CD4-positive, CD25-positive, alpha-beta regulatory T cell (primary cell): ENCODE measurements at places on chromosomes 6 and 20. TPM values are rescaled to one million over a fixed set of nuclear protein-coding genes. Genes with fewer than 3 reads are reported as not detected.
A peak's percentile ranks its signal among the peaks of the same experiment; 100 is the strongest.

DNA sequence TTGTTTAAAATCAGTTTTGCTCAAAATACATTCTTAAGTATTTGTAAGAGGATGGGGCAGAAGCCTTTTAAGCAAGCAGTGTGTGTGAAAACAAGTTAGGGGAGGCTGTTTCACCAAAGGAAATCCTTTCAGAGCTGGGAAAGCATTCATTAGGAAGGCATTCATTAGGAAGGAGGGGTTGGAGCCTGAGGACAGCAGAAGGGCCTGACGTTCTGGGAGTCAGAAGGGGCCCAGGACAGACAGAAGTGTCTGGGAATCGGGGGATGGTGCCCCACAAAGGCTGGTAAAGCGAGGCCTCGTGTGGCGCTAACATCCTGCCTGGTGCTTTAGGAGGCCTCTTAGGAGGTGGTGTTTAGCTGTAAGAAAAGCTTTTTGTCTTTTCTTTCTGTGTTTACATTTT, 80.6 kb upstream of the NXT1 start:
- no peak overlapping the region for H3K4me3 ChIP-seq
- no peak overlapping the region for H3K27ac ChIP-seq
- no peaks in the 10 kb centered on the region for H3K36me3 ChIP-seq
- H3K27me3 ChIP-seq: no peaks in the 10 kb centered on the region
- no peaks in the 10 kb centered on the region for H3K4me1 ChIP-seq
- no peak for DNase-seq

NEDD9 gene
- polyA plus RNA-seq: 19.8 TPM

- H3K4me3 ChIP-seq: no peak overlapping the region
- H3K4me1 ChIP-seq: no peaks in the 10 kb centered on the region
- H3K27me3 ChIP-seq: no peaks in the 10 kb centered on the region
- H3K36me3 ChIP-seq: no peaks in the 10 kb centered on the region
- DNase-seq: no peak
- H3K27ac ChIP-seq: no peak overlapping the region
Measured at GRCh38 chr20:23225407-23226060, 125.1 kb upstream of the NXT1 start.

DEFB132 gene
- polyA plus RNA-seq: not detected

PGC gene
- polyA plus RNA-seq: not detected

DNA sequence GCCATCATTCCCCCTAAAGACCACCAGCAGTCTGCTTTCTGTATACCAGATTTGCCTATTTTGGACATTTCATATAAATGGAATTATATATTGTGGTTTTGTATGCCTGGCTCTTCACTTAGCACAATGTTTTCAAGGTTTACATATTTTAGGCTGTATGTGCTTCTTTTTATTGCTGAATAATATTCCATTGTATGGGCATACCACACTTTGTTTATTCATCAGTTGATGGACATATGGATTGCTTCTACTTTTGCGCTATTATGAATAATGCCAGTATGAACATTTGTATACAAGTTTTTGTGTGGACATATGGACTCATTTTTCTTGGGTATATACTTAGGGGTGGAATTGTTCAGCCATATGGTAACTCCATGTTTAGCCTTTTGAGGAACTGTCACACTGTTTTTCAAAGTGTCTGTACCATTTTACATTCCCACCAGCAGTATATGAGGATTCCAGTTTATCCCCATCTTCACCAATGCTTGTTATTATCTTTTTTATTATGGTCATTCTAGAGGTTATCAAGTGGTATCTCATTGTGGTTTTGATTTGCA, 12.7 kb downstream of the L3MBTL1 start:
- H3K36me3 ChIP-seq: no peaks in the 10 kb centered on the region
- peaks cover 9% of the 10 kb centered on the region for H3K4me1 ChIP-seq
- no peak for DNase-seq
- no peak overlapping the region for H3K27ac ChIP-seq
- H3K27me3 ChIP-seq: no peaks in the 10 kb centered on the region
- H3K4me3 ChIP-seq: no peak overlapping the region

DNA sequence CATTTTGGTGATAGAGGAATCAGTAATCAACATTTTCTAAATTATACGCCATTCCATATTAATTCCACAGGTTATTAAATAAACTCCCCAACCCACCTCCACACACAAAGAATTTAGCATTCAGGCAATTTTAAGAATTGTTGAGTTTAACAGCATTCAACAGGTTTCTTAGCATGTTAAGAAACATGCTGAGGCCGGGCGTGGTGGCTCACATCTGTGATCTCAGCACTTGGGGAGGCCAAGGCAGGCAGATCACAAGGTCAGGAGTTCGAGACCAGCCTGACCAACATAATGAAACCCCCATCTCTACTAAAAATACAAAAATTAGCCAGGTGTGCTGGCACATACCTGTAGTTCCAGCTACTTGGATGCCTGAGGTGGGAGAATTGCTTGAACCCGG, 64.0 kb upstream of the PHACTR2 start:
- no peak overlapping the region for H3K27ac ChIP-seq
- peaks cover 7% of the 10 kb centered on the region for H3K4me1 ChIP-seq
- no peak for DNase-seq
- no peaks in the 10 kb centered on the region for H3K27me3 ChIP-seq
- H3K36me3 ChIP-seq: no peaks in the 10 kb centered on the region
- H3K4me3 ChIP-seq: peak overlapping the region; percentile 51

EPPIN gene
- polyA plus RNA-seq: not detected

- H3K27ac ChIP-seq: no peak overlapping the region
- peaks cover 4% of the 10 kb centered on the region for H3K36me3 ChIP-seq
- no peaks in the 10 kb centered on the region for H3K27me3 ChIP-seq
- H3K4me3 ChIP-seq: no peak overlapping the region
Measured at GRCh38 chr6:161135695-161136591, 137.9 kb downstream of the AGPAT4 start.

PPP1R14C gene
- polyA plus RNA-seq: not detected

DNA sequence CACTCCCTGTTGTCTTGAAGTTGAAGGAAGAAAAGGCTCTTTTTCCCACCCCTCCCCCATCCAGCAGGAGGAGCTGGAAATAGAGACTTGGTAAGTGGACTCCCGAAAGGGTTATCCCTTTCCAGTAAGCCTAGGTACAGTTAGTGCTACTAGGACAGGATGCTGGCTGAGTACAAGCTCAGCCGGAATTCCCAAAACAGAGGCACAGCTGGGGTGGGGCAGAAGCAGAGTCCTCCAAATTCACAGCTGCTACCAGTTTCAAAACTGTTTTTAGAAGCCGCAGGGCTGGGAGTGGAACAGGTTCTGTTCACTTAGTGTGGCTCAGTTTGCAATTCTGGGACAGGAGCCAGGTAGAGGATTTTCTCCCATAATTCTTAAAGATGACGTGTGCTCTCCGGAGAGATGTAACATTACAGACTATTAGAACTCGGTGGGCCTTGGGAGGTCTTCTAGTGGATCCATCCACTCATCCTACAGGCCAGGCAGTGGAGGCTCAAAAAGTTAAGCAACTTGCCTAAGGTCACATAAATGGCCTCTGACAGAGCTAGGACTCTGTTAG, 19.0 kb upstream of the UTRN start:
- no peaks in the 10 kb centered on the region for H3K4me1 ChIP-seq
- no peaks in the 10 kb centered on the region for H3K36me3 ChIP-seq
- no peaks in the 10 kb centered on the region for H3K27me3 ChIP-seq
- H3K27ac ChIP-seq: no peak overlapping the region

- peak; percentile 11 for DNase-seq
- H3K27me3 ChIP-seq: no peaks in the 10 kb centered on the region
- H3K4me3 ChIP-seq: peak overlapping the region; percentile 30
- peaks cover 21% of the 10 kb centered on the region for H3K4me1 ChIP-seq
- H3K36me3 ChIP-seq: no peaks in the 10 kb centered on the region
- H3K27ac ChIP-seq: peak overlapping the region; percentile 53
Measured at GRCh38 chr6:89298680-89299465, 16.2 kb downstream of the GABRR2 start.

DNA sequence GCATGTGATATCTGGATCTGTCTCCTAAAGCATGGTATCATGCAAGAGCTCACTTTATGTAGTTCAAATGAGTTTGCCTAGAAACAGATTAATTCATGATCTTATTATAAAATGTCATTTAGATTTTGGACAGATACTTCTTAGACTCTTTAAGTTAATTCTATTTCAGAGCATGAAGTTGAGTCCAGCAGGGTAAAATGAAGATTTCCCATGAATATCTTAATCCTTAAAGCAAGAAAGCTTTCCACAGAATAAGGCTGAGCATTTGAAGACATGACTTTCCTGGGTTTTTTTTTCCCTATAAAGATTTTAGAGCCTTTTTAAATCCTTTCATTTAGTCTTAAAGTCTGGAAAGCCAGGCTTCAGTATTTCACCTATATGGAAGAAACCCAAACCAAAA, 556.0 kb upstream of the GJE1 start:
- no peaks in the 10 kb centered on the region for H3K36me3 ChIP-seq
- H3K4me3 ChIP-seq: no peak overlapping the region
- no peak for DNase-seq
- H3K27me3 ChIP-seq: no peaks in the 10 kb centered on the region
- H3K4me1 ChIP-seq: no peaks in the 10 kb centered on the region

DNA sequence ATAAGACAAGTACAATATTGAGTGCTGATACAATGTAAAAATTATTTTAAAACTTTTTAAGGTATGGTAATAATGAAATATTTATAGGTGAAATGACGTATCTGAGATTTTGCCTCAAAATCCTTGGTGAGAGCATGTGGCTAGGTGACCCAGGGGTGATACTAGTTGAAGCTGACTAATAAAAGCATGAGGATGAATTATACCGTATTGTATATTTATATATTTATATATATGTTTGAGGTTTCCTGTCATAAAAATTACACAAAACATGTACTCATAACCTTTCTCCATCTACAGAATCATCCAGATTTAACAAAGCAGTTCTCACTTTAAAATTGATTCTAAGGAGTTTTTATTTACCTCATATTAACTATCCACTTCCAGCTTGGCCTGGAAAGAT, 358.1 kb downstream of the CDKAL1 start:
- H3K4me3 ChIP-seq: no peak overlapping the region
- H3K27ac ChIP-seq: no peak overlapping the region
- no peaks in the 10 kb centered on the region for H3K36me3 ChIP-seq
- H3K4me1 ChIP-seq: no peaks in the 10 kb centered on the region

DNA sequence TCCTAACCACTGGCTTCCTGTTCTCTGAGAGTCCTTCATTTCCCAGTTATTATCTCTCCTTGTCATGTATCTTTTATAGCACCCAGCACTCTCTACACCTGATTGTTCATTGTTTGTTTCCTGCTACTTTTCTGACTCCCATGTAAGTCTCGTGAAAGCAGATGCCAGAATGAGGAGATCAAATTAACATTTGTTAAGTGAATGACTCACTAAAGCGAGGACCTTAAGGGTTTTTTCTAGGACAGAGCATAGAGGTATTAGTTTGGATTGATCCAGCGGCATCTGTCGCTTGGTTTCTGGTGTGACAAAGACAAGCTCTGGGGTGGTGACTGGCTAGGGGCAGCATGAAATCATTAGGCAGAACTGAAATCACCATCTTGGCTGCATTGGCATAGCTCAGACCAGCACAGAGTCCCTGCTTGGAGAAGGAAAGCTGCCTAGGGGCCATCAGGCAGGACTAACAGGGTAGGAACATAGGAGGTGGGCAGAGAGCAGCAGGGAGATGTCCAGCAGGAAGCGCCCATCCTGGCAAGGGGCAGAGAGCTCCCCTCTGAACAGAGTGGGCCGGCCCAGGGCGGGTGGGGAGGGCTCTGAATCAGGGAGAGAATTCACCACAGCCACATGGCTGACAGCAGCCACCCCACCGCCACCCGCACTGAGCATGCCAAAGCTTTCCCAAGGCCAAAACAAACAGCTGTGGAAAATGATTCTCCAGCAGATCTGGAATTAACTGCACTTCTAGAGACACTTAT, 97.1 kb upstream of the CEP85L start:
- no peak overlapping the region for H3K27ac ChIP-seq
- H3K36me3 ChIP-seq: no peaks in the 10 kb centered on the region
- no peaks in the 10 kb centered on the region for H3K27me3 ChIP-seq
- no peak overlapping the region for H3K4me3 ChIP-seq
- no peaks in the 10 kb centered on the region for H3K4me1 ChIP-seq

VSX1 gene
- not detected for polyA plus RNA-seq

WFDC2 gene
- not detected for polyA plus RNA-seq

GRCh38 chr6:143507358-143508145, 4.0 kb downstream of the FUCA2 start:
- H3K4me3 ChIP-seq: no peak overlapping the region
- no peaks in the 10 kb centered on the region for H3K27me3 ChIP-seq
- H3K4me1 ChIP-seq: peaks cover 16% of the 10 kb centered on the region
- no peak overlapping the region for H3K27ac ChIP-seq
- H3K36me3 ChIP-seq: peaks cover 6% of the 10 kb centered on the region

GRCh38 chr6:52337633-52338290, 24.2 kb upstream of the PAQR8 start:
- no peak overlapping the region for H3K27ac ChIP-seq
- H3K27me3 ChIP-seq: no peaks in the 10 kb centered on the region
- no peak for DNase-seq
- no peak overlapping the region for H3K4me3 ChIP-seq
- peaks cover 24% of the 10 kb centered on the region for H3K4me1 ChIP-seq
- no peaks in the 10 kb centered on the region for H3K36me3 ChIP-seq

DNA sequence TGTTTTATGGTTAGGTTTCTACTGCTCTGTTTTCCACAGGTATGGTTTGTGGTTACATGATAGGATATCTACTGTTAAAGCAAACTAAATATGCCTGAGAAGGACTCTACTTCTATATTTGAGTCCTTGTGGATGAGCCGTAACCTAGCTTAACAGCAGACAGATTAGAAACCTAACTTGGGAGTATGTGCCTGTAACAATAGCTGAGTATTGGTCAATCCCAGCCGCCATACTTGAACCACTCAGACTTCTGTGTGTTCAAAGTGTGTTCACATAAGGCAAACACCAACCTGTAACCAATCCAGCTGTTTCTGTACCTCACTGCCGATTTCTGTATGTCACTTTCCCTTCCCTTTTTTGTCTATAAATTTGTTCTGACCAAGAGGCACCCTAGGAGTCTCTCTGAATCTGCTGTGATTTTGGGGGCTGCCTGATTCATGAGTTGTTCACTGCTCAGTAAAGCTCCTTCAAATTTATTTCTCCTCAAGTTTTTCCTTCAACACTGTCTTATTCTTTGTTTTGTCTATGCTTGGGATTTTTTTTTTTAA, 37.1 kb downstream of the PHF3 start:
- H3K4me1 ChIP-seq: peaks cover 3% of the 10 kb centered on the region
- H3K36me3 ChIP-seq: peaks cover 7% of the 10 kb centered on the region
- H3K27ac ChIP-seq: no peak overlapping the region
- DNase-seq: no peak
- H3K4me3 ChIP-seq: no peak overlapping the region
- no peaks in the 10 kb centered on the region for H3K27me3 ChIP-seq

DNA sequence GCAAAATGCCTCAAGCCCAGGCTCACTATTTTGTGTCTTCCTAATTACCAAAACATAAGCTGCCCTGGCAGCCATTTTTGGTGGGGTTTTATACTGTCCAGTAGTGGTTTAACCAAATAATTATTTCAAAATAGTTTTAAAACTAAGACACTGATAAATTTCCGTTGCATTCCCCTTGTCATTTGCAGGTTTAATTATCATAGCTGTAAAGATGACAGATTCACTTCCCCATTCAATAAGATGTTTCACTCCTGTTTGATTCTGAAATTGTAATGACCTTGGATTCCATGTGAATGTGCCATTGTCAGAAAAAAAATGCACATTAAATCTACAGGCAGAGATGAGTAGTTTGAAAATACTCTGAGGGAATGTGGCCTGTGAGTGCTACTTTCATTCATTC, 172.0 kb downstream of the COL9A1 start:
- no peaks in the 10 kb centered on the region for H3K4me1 ChIP-seq
- H3K4me3 ChIP-seq: no peak overlapping the region
- H3K36me3 ChIP-seq: no peaks in the 10 kb centered on the region
- no peak overlapping the region for H3K27ac ChIP-seq

GRCh38 chr20:5150226-5151076, 23.6 kb downstream of the CDS2 start:
- H3K4me1 ChIP-seq: no peaks in the 10 kb centered on the region
- H3K27ac ChIP-seq: no peak overlapping the region
- no peak for DNase-seq
- peaks cover 2% of the 10 kb centered on the region for H3K36me3 ChIP-seq

CYP24A1 gene
- 0.49 TPM for polyA plus RNA-seq
